Activated CD4-positive, alpha-beta T cell treated with anti-CD3 and anti-CD28 coated beads for 36 hours (primary cell): ENCODE measurements at places on chromosomes 3 and 15. TPM values are rescaled to one million over a fixed set of nuclear protein-coding genes. Genes with fewer than 3 reads are reported as not detected.

The LMAN1L gene
- not detected for total RNA-seq

The MUSTN1 gene
- total RNA-seq, result 2.8 TPM

The PRR23B gene
- not detected for total RNA-seq

The LRRC31 gene
- total RNA-seq, result not detected

The C3orf80 gene
- total RNA-seq, result not detected

The AADAC gene
- not detected for total RNA-seq

The PRSS50 gene
- not detected for total RNA-seq

The LAMB2 gene
- total RNA-seq, result 0.71 TPM

GRCh38 chr3:67044295-67044694 is 46.2 kb downstream of the KBTBD8 start:
- DNase-seq, result no peak

DNA sequence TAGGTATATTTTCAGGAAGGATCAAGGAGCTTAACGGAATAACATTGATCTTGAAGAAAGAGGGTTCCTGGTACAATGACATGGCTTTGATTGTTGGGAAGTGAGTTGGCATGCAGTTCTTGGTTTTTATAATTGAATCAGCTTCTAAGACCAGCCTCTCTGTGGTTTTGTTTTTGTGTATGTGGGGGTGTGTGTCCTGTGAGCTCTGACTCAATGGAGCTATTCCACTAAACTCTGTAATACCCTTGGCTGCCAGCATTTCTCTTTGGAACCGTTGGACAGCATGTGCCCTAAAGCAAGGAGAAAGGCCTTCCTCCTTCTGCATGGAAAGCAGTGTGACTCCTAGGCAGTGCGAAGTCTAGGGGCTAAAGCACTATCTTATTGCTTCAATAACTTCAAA is 124.8 kb downstream of the EDEM1 start:
- peak; percentile 11 for DNase-seq

GRCh38 chr3:194261581-194262063 is 89.5 kb downstream of the CPN2 start:
- DNase-seq, result no peak

- peak; percentile 69 for DNase-seq
Measured at GRCh38 chr3:8629151-8630021, 15.2 kb downstream of the SSUH2 start.

DNA sequence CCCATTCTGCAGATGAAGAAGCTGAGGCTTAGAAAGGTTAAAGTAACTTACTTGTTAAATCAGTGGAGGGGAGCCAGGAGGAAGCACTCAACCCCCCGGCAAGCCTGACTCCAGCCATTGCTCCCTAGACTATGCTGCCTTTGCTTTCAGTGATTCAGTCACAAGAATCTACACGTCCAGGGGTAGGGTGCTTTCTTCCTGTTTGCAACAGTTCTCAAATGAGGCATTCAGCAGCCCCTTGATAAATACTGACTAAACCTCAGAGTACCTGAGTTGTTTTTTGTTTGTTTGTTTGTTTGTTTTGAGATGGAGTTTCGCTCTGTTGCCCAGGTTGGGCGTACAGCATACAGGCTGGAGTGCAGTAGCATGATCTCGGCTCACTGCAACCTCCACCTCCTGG is 28.6 kb downstream of the MAGEF1 start:
- DNase-seq, result no peak

DNA sequence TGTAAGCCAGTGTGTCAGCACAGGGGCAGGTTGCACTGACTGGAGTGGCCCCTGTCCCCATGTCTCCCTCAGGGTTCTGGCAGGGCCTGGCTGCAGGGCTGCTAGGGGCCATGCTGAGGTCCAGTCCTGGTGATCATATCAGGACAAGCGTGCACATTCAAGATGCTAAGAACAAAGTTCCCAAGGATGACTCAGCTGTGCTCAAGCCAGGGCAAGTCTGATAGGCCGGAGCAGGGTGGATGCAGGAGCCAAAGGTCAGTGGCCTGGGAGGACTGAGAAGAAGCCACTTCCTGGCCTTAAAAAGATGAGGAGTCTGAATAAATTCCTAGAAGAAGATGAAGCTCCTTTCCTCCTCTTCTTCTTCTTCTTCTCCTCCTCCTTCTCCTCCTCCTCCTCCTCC is 353.2 kb downstream of the AGBL1 start:
- no peak for DNase-seq

DNA sequence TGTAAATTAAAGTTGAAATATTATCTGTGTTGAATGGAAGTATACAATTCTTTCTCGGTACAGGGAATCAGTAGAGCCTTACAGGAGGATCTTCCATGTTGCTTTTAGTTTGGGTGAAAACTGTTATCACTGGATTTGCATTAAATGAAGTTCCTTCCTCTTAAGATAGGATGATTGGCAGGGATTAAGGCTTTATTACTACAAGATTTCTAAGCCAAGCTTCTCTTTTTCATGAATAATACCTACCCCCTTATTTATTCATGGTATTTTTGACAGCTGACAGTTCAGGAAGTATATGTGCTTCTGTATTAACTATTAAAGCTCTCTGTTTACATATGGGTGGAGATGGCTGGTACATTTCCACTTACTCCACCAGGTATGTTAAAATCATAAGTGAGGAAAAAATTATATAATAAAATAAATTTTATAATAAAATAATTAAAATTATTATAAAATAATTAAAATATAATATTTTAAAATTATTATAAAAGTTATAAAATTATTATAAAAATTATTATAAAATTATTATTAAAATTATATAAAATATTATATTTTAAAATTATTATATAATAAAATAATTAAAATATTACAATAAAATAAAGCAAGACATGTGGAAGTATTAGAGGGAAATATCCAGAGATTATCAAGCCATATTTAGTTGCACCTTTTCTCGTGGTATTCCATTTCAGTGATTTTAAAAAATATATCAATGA is 332.9 kb downstream of the ROBO2 start:
- no peak for DNase-seq

DNA sequence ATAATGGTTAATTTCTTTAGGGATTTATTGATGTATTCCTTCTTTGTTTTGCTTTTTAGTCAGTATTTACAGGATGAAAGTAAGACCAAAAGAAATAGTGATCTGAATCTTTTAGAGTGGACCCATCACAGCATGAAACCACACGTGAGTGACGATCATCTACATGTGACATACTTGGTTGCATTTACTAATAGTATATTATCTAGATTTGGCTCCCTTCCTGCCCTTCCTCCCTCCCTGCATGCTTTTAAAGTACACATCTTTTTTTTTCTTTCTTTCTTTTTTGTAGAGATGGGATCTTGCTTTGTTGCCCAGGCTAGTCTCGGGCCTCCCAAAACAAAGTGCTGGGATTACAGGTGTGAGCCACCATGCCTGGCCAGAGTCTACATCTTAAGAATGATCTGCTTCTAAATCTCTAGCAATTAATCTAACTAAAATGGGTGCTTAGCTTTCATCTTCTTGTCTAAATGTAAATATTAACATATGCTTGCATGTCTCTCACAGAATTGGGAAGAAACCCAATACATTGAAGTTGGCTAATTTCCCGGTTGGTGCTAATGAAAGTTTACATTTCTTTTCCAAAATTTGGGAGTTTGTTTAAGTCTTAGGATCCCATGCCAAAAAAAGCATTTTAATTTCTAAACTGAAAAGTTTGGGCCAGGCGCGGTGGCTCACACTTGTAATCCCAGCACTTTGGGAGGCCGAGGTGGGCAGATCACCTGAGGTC is 38.0 kb downstream of the SENP2 start:
- no peak for DNase-seq

DNA sequence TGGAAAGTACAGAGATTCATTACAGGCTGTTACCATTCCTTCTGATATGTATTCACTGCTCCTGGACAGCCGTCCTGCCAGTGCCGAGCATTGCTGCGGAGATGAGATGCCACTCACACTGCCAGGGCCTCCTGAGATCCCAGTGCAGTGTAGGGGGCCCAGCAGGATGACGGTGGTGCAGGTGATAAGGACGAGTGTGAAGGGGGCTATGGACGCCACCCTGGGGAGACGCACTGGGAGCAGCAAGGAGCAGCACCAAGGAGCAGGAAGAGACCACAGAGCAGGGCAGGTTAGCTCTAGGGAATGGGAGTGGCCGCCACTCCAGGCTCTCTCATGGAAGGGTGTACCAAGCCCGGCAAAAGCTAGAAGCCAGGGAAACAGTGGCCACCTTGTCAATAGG is 4.0 kb upstream of the KLF15 start:
- DNase-seq, result no peak

GRCh38 chr3:195450731-195451229 is 8.0 kb upstream of the ACAP2 start:
- no peak for DNase-seq

DNA sequence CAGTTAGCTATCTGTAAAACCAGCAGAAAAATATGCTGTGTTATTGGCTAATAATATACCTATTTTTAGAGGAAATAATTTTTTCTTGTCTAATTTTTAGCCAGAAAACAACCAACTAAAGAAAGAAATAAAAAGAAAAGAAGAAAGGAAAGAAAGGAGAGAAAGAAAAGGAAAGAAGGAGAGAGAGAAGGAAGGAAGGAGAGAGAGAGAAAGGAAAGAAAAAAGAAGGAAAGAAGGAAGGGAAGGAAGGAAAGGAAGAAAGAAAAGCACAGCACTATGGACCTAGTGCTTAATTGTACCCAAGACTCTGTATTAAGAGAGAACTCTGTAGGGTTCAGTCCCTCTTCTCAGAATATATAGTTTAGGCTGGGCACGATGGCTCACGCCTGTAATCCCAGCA is 3.3 kb upstream of the PAQR9 start:
- no peak for DNase-seq

GRCh38 chr3:152305075-152305474 is 36.3 kb downstream of the MBNL1 start:
- DNase-seq, result no peak

- DNase-seq, result no peak
Measured at GRCh38 chr15:80699981-80700380, 4.9 kb downstream of the ABHD17C start.

DNA sequence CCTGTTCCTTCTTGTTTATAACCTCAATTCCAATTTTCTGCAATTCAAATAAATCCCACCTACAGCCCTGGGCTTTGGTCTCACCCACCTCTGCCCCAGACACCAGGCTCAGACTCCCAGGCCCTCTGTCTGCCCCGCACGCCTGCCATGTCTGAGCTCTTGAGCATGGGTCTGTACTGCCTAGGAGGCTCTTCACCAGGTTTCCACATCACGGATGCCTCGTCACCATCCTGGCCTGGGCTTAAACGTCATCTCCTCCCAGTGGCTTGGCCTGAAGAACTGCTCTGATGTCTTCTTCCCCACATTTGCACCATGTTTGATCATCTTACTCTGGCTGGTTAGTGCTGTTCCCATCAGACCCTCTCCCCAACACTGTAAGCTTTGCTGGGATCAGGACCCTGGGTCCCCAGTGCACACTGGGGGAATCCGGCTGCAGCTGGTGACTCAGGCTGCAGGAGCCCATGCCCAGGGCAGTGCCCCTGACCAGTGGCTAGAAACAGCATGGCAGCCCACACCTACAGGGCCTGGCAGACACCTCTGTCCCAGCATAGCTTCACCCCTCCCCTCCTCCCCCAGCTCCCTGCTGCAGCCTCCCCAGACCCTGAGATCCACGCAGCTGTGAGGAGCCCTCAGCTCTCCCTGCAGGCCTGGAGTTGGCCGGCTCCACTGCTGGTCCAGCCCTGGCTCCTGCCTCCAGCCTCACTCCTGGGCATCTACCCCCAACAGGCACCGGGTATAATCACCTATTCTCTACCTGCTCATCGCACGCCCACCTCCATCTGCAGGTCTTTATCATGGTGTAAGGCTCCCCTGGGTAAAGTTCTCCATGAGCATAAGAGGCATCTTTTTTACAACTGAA is 162.8 kb upstream of the NSMCE3 start:
- DNase-seq, result no peak

- no peak for DNase-seq
Measured at GRCh38 chr3:138033202-138033691, 23.3 kb downstream of the CLDN18 start.

DNA sequence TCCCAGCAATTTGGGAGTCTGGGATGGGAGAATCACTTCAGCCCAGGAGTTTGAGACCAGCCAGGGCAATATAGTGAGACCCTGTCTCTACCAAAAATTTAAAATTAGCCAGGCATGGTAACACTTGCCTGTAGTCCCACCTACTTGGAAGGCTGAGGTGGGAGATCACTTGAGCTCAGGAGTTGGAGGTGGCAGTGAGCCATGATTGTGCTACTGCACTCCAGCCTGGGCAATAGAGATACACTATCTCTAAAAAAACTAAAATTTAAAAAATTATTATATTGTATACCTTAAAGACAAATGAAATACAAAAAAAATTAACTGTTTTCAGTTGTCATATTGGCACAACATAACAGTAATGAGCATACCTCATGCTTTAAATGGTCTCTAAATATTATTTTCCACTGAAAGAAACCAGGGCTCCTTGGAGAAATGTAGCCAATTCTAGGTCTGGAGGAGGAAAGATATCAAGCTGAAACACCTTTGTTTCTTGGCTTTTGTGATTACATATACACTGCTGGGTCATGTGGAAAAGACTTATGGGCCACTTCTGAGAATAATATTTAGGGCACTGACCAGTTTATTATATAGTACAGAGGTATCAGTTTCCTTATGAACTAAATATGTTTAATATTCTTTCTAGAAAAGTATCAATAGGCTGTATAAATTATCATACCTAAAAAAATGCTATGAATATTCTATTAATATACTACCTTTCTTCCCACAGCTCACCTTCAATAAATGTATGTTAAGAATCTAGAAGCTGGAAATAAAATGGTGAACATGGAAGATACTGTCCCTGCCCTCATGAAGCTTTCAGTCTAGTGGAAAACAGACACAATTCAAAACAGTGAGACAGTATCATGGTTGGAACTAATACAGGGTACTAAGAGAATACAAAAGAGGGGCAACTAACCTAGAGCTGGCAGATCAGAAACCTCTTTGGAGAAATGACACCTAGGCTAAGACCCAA is 119.5 kb downstream of the TMCC1 start:
- no peak for DNase-seq

GRCh38 chr3:156429125-156429524 is 125.8 kb downstream of the SSR3 start:
- no peak for DNase-seq

DNA sequence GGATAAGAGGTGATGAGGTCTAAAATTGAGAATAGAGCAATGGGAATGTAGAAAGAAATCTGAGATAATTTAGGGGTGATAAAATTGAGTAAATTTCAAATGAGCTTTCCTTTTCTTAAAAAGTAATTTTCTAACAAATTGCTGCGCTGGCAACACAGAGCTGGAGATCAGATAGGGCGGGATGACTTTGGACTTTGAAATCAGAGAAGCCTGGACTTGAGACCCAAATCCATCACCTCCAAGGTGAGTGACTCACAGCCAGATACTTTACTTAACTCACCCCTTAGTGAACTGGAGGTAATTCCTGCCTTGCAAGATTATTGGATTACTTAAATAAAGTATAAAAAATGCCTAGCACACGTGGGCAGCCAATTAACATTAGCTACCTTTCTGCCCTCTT is 80.8 kb downstream of the P2RY1 start:
- no peak for DNase-seq
